ENCODE measurements at places on chromosomes 4 and X.

GRCh38 chr4:60461551-60461950, 738.6 kb upstream of the ADGRL3 start:
- DNase-seq: no peak

GRCh38 chrX:150324035-150324728, 38.9 kb upstream of the MAMLD1 start:
- no peak for DNase-seq

GRCh38 chr4:174365018-174365587, 81.4 kb downstream of the CEP44 start:
- DNase-seq: no peak

GRCh38 chr4:140236654-140237169, 82.7 kb upstream of the MAML3 start:
- DNase-seq: no peak

DNA sequence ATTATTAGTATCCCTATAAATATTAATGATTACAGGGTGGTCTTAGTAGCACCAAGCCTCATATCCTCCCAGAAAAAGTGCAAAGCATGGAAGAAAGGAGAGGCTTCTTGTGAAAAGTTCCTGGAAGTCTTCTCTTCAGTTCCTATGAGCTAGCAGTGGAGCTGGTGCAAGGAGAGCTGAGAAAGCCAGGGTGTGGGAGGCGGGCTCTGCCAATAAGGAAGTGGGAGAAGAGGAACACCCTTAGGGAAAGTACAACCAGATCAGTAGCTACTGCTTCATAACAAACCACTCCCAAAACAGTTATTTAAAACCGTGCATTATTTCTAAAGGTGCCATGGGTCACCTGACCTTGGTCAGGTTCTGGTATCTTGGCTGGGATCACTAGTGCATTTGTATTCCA, 72.4 kb downstream of the MAP9 start:
- DNase-seq: no peak

- DNase-seq: no peak
Observed at GRCh38 chr4:121814756-121815155, 8.9 kb downstream of the CCNA2 start.

DNA sequence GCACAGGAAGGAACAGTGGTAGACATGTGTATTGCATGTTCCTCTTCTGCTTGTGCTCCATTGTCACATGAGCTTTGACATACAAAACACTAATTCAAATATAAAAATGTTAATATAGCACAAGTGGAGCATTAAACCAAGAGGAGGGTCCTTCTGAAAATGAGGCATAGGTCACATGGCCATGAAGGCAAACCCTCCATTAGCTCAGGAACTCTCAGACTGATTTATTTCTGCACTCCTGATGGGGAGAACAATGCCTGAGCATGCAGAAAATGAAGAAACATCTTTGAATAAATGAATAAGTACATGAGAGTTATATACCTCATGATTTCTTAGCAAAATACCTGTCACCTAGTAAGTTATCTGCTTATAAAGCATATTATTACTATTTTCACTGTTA, 769.2 kb upstream of the EPHA5 start:
- DNase-seq: no peak

DNA sequence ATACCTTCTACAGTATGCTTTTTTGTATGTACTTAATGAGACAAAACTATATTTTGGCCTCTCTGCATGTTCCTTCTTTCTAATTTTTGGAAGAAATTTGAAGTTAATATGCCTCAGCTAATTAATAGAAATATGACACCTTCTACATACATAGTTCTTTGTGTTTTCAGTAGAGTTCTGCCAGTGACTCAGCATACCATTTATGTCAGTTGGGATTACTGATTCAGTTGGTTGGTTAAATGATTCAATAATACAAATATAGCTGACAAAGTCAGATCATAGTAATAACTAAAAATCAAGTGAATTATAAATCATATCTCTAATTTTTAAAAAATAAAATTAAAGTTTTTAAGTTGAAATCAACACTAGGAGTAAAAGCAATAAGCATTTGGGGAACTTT, 16.8 kb downstream of the BTC start:
- no peak for DNase-seq

- no peak for DNase-seq
Observed at GRCh38 chr4:94410678-94411206, 41.0 kb upstream of the PDLIM5 start.

GRCh38 chr4:38071801-38072431, 111.7 kb downstream of the PTTG2 start:
- no peak for DNase-seq

DNA sequence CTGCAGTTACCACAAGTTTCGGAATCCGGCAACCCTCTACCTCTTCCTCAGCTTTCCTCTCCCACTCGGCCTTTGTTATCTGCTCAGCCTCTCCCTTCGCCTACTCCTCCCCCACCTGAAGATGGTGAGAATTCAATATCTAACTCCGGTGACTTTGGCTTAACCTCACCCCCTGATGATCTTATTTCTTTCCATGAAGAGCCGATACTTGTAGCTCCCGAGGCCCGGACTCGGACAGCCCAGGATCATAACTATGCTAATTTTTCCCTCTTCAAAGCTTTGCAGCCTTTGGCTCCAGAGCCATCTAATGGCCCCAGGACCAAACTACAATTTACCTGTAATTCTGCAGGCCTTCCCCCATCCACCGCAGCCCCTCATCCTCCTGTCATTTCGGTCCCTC, 32.0 kb upstream of the MGST2 start:
- no peak for DNase-seq

- DNase-seq: peak; percentile 13
Observed at GRCh38 chr4:6925357-6925836, 15.8 kb downstream of the TBC1D14 start.

DNA sequence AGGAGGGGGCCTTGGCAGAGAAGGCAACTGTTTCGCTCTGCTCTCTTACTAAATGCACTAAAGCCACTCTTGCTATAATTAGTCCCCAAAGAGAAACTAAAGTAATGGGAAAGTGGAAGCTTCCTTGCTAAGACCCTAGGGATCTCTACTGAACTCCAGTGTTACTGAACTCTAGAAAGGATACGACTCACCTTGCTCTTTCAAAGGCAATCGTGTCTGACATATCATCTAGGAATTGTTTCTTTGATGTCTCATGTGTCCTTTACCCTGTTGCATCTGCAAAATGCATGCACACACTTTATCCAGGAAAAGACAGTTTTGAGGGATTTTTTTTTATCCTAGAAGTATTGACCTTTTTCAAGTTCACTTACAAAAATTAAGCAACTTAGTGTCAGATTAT, 148.1 kb upstream of the FAM9B start:
- DNase-seq: no peak

GRCh38 chr4:17385403-17385802, 126.5 kb downstream of the QDPR start:
- DNase-seq: no peak

GRCh38 chr4:78756137-78756536, 20.0 kb upstream of the BMP2K start:
- no peak for DNase-seq

- DNase-seq: no peak
Observed at GRCh38 chr4:6113641-6114040, 86.7 kb downstream of the JAKMIP1 start.

DNA sequence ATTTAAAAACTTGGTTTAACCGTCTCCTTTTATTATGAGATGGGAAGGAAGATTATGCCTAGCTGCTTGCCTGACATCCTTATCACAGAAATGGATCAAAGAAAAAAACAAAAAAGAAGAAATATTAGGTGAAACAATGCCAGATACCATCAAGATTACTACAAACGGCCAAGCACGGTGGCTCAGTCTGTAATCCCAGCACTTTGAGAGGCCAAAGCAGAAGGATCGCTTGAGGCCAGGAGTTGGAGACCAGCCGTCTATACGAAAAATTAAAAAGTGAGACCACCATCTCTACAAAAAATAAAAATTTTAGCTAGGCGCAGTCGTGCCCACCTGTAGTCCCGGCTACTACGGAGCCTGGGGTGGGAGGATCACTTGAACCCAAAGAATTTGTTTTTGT, 2.3 kb downstream of the FRYL start:
- DNase-seq: no peak

GRCh38 chr4:97942951-97943350, 200.3 kb downstream of the STPG2 start:
- DNase-seq: no peak

DNA sequence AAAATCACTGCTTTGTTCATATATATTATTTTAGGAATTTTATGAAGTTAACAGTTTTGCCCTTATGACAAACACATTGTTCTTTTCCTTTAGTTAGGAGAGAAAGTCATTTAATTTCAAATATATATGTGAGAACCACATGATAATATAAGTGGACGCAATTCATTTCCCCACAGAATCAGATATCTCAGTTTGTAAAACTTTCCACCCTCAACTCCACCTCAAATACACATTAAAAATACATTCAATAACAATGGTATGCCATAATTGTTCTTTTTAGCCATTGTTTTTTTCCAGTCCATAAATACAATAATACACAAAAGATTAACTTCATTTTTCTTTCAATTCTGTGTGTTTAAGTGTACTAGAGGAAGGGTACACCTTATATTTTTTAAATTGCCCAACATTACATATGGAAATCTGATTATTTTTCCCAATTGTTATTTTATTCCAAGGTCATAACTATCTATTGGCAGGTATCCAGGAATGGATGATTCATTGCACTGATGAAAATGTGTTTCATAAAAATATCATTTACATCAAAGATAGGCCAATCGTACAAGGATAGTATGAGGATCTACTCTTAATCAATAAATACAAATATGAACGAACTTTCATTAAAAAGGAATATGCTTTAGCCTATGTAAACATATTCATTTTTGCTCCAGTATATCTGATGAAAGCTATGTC, 125.0 kb downstream of the PPP3CA start:
- DNase-seq: no peak

Measured in stimulated activated CD4-positive, alpha-beta T cell treated with anti-CD3 and anti-CD28 coated beads, Interleukin-1b, Interleukin-23, amount 100 ng/mL, for 48 hours (primary cell).